CD14-positive monocyte (primary cell): ENCODE measurements at places on chromosomes 1 and 21. TPM values are rescaled to one million over a fixed set of nuclear protein-coding genes. Genes with fewer than 3 reads are reported as not detected.

DNA sequence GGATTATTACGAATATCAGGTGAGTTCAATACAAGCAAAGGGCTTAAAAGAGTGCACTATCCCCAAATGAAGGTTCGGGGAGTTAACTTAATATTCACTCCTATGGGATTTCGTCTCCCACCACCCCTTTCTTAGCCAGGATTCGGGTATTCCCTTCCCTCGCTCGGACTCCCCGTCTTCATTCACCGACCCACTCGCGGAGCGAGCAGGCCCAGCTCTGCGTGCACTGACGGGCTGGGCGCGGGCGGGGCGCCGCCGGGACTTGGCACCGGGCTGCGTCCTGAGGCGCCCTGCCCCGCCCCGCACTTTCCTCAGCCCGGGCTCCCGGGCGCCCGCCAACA, 7.7 kb upstream of the MPZL1 start:
- no peak overlapping the region for H3K27ac ChIP-seq

DNA sequence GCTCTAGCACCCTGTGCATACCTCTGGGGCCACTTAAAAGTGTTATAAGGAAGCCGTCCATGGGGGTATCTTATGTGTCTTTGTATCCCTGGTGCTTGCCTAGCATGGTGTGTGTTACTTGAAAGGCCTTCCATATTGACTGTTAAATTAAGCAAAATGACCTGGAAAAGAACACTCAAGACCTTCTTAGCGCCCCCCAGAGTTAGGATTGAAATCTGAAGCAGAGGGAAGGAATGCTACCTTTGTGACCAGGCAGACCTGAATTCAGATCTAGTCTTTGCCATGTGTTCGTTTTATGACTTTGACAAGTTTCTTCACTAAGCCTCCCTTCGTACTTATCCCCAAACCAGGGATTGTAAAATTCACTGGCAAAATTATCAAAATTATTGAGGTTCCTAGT, 59.9 kb downstream of the SLC22A15 start:
- H3K36me3 ChIP-seq = peaks cover 99% of the 10 kb centered on the region
- no peak overlapping the region for H3K27ac ChIP-seq
- H3K27me3 ChIP-seq = no peaks in the 10 kb centered on the region
- H3K4me3 ChIP-seq = no peak overlapping the region
- no peak for DNase-seq

DNA sequence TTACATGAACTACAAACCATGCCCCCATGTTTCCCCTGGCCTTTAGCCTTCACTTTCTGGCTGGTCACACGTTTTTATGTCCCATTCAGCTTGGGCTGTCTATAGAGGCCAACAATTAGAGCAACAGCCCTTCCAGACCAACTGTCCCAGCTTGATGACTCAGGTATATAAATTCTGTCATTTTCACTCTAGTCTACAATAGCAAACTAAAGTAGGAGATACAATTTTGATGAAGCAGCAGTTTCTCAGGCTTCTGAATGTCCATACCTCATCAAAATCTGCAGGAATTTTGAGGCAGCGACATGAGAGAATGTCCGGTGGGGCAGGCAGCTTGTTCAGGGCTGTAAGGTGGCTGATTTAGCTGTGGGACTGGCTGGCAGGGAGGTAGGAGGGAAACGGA, 45.6 kb upstream of the VAV3 start:
- no peaks in the 10 kb centered on the region for H3K4me1 ChIP-seq
- H3K27ac ChIP-seq = no peak overlapping the region
- H3K36me3 ChIP-seq = no peaks in the 10 kb centered on the region
- no peak overlapping the region for H3K4me3 ChIP-seq
- DNase-seq = no peak
- H3K27me3 ChIP-seq = no peaks in the 10 kb centered on the region

DNA sequence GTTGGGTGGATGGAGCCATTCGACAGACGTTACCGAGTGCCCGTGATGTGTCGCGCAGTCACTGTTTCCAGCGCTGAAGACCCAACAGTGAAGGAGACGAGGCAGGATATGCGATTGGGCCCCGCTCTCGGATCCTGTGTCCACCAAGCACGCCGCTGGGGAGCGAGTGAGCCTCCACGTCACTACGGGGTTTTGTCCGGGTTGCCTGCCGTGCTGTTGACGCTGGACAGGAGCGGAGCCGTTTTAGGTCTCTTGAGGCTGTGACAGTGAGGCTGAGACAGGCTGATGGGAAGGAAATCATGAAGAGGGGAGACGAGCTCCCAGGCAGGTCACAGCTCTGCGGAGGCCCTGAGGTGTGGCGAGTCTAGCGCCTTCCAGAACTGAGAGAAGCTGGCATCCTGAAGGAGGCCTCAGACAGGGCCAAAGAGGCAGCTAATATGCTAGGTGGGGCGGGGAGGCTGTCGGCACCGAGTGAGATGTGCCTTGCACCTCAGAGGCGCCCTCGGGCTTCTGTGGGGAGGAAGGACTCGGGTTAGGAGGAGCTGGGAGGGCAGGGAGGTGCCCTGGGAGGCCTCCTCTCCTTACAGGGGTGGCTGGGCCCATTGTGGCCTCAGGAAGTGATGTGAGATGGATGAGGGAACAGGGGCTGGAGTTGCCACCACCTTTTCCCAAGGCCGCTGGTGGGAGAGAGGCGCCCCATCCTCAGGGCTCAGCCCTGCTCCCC, 196.0 kb upstream of the TMEM51 start:
- no peaks in the 10 kb centered on the region for H3K36me3 ChIP-seq
- H3K4me3 ChIP-seq = no peak overlapping the region
- H3K27ac ChIP-seq = no peak overlapping the region
- H3K4me1 ChIP-seq = no peaks in the 10 kb centered on the region
- no peak for DNase-seq

DNA sequence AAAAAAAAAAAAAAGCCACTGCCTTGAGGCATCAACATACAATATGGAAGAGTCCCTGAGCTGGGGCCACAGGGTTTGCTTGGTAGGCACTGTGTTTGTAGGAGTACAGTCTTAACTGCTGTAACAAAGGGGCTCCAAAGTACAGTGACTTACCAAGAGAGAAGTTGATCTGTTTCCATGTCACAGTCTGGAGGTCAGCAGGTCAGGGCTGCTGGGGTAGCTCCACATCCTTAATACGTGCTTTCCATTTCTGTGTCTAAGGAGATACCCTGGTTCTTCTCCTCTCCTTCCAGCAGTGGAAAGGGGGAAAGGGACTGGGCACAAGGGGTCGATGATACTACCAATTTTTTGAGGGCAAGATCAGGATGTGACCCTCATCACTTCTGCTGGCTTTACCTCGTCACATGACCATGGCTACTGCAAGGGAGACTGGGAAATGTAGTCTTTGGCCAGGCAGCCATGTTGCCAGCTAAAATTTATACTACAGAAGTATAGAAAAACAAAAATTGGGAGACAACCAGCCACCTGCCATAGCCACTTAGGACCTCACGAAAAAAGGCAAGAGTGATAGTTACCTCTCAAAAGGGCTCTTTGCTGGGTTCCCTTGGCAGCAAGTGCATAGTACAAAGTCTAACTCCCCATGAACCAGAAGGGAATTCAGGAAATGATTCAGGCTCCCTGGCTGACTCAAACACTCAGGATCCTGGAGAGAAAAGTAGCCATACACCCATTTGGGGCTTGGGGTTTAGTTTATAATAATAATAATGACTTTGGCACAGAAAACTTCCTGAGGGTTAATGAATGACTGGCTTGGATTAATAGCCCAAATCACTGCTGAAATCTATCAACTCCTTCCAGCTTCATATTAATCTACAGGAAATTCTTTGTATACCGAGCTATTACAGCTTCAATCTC, 52.7 kb upstream of the ATP5PO start:
- no peaks in the 10 kb centered on the region for H3K27me3 ChIP-seq
- no peak overlapping the region for H3K4me3 ChIP-seq
- no peaks in the 10 kb centered on the region for H3K36me3 ChIP-seq
- DNase-seq = no peak
- H3K27ac ChIP-seq = no peak overlapping the region
- no peaks in the 10 kb centered on the region for H3K4me1 ChIP-seq

- DNase-seq = peak; percentile 67
- peaks cover 45% of the 10 kb centered on the region for H3K4me1 ChIP-seq
- H3K4me3 ChIP-seq = no peak overlapping the region
- H3K27ac ChIP-seq = peak overlapping the region; percentile 66
- no peaks in the 10 kb centered on the region for H3K36me3 ChIP-seq
- no peaks in the 10 kb centered on the region for H3K27me3 ChIP-seq
Measured at GRCh38 chr1:198162091-198162767, 5.4 kb downstream of the NEK7 start.

GRCh38 chr1:33377013-33377412, 53.9 kb downstream of the PHC2 start:
- peaks cover 2% of the 10 kb centered on the region for H3K36me3 ChIP-seq
- DNase-seq = no peak
- H3K4me1 ChIP-seq = peaks cover 18% of the 10 kb centered on the region
- H3K4me3 ChIP-seq = no peak overlapping the region
- no peak overlapping the region for H3K27ac ChIP-seq

DNA sequence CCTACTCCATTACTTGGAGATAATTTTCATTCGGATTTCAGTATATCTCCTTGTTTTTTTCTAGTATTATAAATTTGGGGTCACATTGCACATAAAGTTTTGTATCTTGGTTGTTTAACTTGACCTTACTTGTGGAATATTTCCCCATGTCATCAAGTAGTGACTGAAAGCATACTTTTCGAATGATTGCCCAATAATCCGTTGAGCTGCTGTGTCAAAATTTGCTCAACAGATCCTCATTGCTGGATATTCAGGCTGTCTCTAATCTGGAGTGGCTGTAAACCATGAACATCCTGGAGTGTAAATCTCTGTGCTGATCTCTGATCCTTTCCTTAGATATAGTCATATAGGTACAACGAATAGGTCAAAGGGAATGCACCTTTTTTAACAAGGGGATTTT, 4.9 kb downstream of the NIPAL3 start:
- no peak overlapping the region for H3K4me3 ChIP-seq
- no peak overlapping the region for H3K27ac ChIP-seq
- DNase-seq = peak; percentile 46

DNA sequence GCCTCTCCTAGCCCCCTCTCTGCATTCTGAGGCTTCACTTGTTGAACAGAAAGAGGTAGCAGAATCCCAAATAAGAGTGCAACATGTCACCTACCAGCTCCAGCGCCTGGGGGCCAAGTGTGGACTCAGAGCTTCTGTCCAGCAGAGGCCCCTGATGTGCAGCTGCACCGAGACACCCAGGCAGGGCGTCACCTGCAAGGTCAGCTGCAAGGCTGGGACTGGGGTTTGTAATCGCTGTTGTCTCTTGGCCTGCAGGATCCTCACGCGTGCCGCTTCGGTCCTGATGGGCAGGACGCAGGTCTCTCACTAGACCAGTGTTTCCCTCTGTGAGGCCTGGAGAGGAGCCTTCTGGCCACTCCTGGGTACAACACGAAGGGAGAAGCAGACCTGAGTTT, 4.3 kb upstream of the SLX9 start:
- no peak overlapping the region for H3K4me3 ChIP-seq
- H3K36me3 ChIP-seq = no peaks in the 10 kb centered on the region
- no peak for DNase-seq
- no peaks in the 10 kb centered on the region for H3K27me3 ChIP-seq
- H3K4me1 ChIP-seq = peaks cover 36% of the 10 kb centered on the region

DNA sequence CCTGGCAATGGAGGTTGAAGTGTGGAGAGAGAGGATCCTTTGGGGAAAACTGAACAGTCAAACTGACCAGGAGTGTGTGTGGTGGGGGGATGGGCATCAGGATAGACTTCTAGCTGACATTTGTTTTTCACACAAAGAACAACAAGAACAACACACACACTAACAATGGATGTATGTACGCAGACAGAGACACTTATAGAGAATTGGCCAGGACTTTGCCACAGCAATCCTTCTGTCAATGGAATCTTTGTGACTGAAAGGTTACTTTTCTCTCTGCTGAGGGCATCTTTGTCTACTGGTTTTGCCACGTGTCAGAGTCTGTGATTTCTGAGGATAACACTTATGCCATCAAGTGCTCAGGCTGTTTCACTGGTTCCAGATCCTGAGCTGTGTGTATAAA, 12.4 kb upstream of the FCGR2A start:
- peaks cover 25% of the 10 kb centered on the region for H3K27me3 ChIP-seq
- DNase-seq = no peak
- no peak overlapping the region for H3K4me3 ChIP-seq
- H3K27ac ChIP-seq = no peak overlapping the region

GRCh38 chr1:231395998-231396390, 26.1 kb downstream of the EGLN1 start:
- H3K27me3 ChIP-seq = no peaks in the 10 kb centered on the region
- no peaks in the 10 kb centered on the region for H3K36me3 ChIP-seq
- H3K4me1 ChIP-seq = peaks cover 28% of the 10 kb centered on the region
- DNase-seq = no peak
- H3K27ac ChIP-seq = no peak overlapping the region
- H3K4me3 ChIP-seq = no peak overlapping the region

- no peaks in the 10 kb centered on the region for H3K36me3 ChIP-seq
- no peak for DNase-seq
- no peak overlapping the region for H3K27ac ChIP-seq
- no peak overlapping the region for H3K4me3 ChIP-seq
- H3K27me3 ChIP-seq = no peaks in the 10 kb centered on the region
- H3K4me1 ChIP-seq = no peaks in the 10 kb centered on the region
Measured at GRCh38 chr1:98706173-98706843, 44.8 kb downstream of the SNX7 start.

Gene LGR6
- not detected for polyA plus RNA-seq

Gene ANGPTL3
- not detected for polyA plus RNA-seq

Gene SH2D1B
- 0.88 TPM for polyA plus RNA-seq

Gene IVL
- not detected in 2 replicates for polyA plus RNA-seq

Gene TSPEAR
- not detected for polyA plus RNA-seq

Gene OR6P1
- polyA plus RNA-seq = not detected in 2 replicates
